ENCODE measurements at places on chromosomes 12 and 14. TPM values are rescaled to one million over a fixed set of nuclear protein-coding genes. Genes with fewer than 3 reads are reported as not detected.

Gene TAS2R19
- 1.1 TPM for total RNA-seq

GRCh38 chr14:104473244-104473565 is 106.4 kb upstream of the C14orf180 start:
- H3K4me3 ChIP-seq = no peak overlapping the region
- H3K4me1 ChIP-seq = no peaks in the 10 kb centered on the region
- no peak for DNase-seq

DNA sequence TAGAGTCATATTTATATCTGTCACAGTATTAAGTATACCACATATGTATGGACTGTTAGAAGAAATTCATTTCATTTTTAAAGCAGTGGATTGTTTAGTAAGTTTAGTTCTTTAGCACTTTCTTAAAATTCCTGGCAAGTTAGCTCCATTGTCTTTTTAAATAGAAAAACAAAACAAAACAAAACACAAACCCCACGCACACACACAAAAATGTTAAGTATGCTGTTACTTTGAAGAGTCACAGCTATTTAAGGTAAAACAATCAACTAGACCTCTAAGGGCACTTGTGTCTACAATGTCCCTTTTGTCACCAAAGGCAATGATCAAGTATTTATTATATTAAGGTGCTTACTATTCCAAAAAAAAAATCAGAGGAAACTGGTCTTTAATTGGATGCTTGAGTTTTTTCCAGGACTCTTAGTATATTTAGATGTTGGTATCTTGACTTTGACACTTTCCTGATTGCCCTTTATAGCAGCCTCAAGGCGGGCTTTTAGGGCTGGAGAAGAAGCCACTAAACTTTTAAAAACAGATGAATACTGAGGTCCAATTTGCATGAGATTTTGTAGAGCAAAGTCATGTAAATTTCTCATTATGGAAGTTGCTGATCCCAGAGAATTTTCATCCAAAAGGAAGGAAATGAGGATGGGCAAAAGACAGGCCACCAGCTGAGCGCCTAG is 85.5 kb upstream of the HECTD1 start:
- no peak overlapping the region for H3K4me3 ChIP-seq
- no peak for DNase-seq
- no peak overlapping the region for H3K27ac ChIP-seq
- H3K4me1 ChIP-seq = no peaks in the 10 kb centered on the region
- no peaks in the 10 kb centered on the region for H3K36me3 ChIP-seq
- no peaks in the 10 kb centered on the region for H3K27me3 ChIP-seq

- H3K27ac ChIP-seq = no peak overlapping the region
- H3K4me1 ChIP-seq = no peaks in the 10 kb centered on the region
- DNase-seq = no peak
- no peaks in the 10 kb centered on the region for H3K36me3 ChIP-seq
- no peak overlapping the region for H3K4me3 ChIP-seq
Observed at GRCh38 chr14:96148631-96149030, 56.0 kb upstream of the BDKRB2 start.

DNA sequence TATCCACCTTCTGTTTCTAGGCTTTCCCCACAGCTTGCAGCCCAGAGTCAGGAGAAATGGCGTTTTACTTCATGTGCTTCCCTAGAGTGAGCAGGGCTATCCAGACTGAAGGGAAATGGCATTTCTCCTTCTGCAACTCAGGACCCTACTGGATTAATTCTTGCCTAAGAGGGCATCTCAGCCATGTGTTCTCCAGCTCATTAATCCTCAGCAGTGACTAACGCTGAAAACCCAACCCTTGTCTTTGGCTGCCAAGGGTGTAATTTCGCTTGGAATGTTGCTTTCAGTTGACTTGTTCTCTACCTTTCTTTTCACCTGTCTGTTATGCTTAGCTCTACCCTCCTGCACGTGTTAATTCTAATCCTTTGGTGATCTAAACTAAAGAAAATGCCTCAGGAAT is 21.0 kb upstream of the EMP1 start:
- H3K27me3 ChIP-seq = no peaks in the 10 kb centered on the region
- no peak overlapping the region for H3K4me3 ChIP-seq
- no peaks in the 10 kb centered on the region for H3K4me1 ChIP-seq
- DNase-seq = no peak
- H3K36me3 ChIP-seq = no peaks in the 10 kb centered on the region
- H3K27ac ChIP-seq = no peak overlapping the region

GRCh38 chr14:46686652-46687051 is 35.1 kb upstream of the RPL10L start:
- no peaks in the 10 kb centered on the region for H3K4me1 ChIP-seq
- no peak overlapping the region for H3K27ac ChIP-seq
- H3K36me3 ChIP-seq = no peaks in the 10 kb centered on the region
- H3K27me3 ChIP-seq = no peaks in the 10 kb centered on the region
- no peak for DNase-seq

All from Panc1 (cell line).